ENCODE measurements at places on chromosomes 4 and X.

DNA sequence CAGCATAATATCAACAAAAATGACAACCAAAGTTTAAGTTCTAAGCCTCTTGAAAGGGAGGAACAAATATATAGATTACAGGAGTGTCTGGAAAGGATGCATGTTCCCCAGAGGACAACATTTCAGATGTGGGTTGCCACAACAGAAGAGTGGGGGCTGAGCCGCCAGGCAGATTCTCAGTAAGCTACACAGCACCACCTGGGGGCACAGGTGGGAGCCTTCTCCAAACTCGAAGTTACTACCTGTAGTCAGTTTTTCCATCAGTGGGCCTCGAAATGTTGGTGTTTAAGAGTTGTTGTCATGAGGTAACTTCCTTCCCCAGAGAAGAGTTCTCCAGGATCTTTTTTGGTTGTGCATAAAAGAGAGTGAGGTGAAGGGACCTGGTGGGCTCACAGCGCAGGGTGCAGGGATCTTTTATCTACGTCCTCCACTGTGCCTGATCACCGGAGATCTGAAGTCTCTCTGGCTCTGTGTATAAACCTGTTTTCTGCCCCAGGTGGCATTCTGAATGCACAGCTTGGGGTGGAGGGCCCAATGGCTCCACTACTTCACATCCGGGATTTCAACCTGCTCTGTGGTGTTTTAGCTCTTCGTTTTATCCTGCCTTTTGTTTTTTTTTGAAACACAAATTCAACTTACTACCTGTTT is 58.4 kb upstream of the STS start:
- no peak for DNase-seq

DNA sequence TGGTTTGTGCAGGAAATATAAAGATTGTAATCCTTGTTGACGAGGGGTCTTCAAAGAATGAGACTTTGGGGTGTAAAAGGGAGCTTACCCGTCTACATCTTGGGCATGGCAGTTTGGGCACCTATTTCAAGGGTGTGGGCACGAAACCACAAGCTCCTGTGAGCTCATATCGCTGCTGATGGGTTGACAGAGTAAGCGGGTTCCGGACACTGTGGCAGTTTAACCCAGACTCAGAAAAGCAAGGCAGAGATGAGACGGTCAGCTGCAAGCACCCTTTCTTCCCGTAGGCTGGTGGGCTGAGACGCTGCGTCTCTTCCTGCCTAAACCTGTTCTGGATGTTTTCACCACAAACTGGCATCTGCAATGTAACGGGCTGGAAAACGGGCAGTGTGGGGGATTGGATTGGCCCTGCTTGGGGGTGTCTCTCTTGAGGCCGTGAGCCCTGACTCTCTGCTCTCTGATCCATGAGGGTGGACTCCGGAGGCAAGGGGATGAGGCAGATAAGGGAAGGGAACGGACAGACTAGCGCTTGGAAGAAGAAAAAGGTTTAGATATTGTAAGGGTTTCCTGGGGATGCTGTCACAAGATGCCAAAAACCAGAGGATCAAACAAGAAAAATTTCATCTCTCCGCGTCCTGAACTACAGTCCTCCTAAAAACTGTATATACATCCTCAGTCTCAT is 237.5 kb downstream of the SHOX start:
- DNase-seq, result no peak

DNA sequence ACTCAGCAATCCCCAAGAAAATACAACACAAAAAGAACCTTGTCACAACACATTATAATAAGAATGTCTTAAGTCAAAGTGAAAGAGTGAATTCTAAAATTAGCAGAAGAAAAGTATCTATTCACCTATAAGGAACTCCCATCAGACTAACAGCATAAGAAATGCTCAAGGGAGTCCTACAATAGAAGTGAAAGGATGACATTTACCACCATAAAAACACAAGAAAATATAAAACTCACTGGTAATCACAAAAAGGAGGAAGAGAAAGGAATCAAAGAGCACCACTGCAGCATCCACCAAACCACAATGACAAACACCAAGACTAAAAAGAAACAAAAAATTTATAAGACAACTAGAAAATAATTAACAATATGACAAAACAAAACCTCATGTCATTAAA is 257.0 kb upstream of the AGTR2 start:
- DNase-seq, result no peak

- no peak for DNase-seq
These were observed 81.1 kb downstream of the SUPT20HL2 start for GRCh38 chrX:24232796-24233195.

- no peak for DNase-seq
These were observed at the start of gene KCND1 for GRCh38 chrX:48971249-48972219. Gene KCND1 (minus strand): TSS chrX:48971844. CDS start chrX:48970271, 1,573 bp downstream.

DNA sequence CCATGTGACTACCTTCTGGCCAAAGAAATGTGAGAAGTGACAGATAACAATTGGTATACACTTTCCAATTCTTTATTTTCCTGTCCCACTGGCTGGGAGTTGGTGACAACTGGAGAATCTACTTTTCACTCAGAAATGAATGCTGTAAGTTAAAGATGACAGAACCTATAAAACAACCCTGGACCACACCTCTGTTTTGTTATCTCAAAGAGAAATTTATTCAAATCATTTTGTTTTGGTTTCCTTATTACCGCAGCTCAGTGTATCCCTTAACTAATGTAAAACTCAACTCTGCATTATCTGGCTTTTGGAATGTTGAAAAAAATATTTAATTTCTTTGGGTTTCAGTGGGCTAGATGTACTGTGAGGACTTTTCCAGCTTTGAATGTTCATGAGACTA is 469.8 kb downstream of the PCDH7 start:
- DNase-seq, result no peak

DNA sequence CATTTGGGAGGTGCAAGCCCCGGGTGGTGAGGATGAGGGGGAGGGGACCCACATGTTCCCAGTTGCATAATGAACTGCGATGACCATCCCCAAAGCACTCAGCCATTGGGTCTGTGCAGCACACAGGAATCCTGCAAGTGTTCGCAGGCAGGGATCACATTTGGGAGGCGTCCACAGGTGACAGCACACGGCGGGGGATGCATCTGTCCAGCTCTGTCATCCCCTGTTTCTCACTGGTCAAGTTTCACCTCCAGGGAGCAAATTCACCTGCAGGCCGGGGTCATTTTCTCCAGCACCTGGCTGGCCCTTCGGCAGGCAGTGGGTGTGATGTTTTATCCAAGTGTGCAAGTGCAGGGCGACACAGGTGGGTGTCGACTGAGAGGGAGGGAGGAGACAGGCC is 33.3 kb upstream of the SORCS2 start:
- no peak for DNase-seq

DNA sequence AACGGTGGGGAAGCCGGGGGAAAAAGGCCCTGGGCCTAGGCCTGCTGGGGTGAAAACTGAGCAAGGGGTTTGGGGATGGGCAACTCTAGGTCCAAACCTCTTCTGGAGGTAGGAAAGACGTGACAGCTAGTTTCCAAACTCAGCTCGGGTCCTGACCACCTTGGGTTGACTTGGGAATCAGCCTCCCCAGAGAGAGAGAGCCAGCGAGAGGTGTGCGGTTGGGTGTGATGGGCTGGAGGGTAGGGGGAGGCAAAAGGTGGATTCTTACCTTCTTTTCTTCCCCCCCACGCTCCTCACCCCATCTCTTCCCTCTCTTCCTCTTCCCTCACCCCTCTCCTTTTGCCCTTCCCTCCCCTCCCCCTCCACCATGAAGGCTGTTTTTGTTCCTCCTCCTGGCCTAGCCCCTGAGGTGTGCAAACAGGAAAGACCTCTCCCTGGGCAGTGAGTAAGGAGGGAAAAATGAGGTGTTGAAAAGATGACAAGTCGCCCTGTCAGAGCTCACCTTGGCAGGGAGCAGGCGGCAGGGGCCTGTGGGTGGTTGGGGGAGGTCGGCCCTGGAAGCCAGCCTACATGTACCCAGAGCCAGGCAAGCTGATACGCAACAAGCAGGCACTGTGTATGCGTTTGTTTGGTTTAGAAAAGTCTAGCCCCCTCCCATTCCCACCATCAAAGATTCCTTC is 14.8 kb downstream of the PJA1 start:
- DNase-seq, result no peak

DNA sequence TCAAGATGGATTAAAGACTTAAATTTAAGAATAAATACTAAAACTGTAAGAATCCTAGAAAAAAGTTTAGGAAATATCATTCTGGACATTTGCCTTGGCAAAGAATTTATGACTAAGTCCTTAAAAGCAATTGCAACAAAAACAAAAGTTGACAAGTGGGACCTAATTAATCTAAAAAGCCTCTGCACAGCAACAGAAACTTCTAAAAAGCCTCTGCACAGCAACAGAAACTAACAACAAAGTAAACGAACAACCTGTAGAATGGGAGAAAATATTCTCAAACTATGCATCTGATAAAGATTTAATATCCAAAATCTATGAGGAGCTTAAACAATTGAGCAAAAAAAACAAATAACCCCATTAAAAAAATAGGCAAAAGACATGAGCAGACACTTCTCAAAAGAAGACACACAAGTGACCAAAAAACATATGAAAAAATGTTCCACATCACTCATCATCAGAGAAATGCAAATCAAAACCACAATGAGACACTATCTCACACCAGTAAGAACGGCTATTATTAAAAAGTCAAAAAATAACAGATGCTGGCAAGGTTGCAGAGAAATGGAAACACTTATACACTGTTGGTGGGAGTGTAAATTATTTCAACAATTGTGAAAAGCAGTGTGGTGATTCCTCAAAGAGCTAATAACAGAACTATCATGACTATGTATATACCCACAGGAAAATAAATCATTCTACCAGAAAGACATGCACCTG is 5.5 kb upstream of the OPRPN start:
- DNase-seq, result no peak

GRCh38 chr4:140673729-140674128 is 82.5 kb downstream of the TBC1D9 start:
- no peak for DNase-seq

- DNase-seq, result no peak
These were observed 31.1 kb downstream of the TAPT1 start for GRCh38 chr4:16195209-16195608.

DNA sequence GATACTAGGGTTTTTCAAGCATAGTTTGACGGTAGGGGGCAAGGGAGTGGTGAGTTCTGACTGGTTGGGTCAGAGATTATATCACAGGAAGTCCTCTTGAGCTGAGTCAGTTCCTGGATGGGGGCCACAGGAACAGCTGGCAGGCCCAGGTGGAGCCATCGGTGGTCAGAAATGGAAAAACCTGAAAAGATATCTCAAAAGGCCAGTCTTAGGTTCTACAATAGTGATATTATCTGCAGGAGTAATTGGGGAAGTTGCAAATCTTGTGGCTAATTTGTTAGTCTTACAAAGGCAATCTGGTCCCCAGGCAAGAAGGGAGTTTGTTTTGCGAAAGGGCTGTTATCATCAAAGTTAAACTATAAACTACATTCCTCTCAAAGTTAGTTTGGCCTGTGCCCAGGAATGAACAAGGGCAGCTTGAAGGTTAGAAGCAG is 159.3 kb downstream of the PTCHD1 start:
- no peak for DNase-seq

DNA sequence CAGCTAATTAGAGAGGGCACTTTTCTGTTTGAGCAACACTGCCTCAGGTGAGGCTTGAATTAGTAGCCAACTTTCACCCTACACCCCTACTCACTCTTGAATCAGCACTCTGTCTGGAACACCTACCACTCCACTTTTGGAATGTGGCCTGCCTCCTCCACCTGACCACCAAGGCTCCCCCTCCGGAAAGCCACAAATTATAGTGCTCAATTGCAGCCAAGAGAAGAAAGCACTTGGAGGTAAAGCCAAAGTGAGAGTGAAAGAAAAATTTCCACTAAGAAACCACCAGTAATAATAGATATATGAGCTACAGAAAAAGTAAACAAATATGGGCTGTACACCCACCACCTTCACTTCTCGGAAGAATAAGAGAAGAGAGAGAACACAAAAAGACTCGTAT is 41.1 kb downstream of the PPP3CA start:
- no peak for DNase-seq

- no peak for DNase-seq
These were observed 46.2 kb downstream of the PDS5A start for GRCh38 chr4:39931441-39931901.

- DNase-seq, result no peak
These were observed 157.6 kb downstream of the HNRNPD start for GRCh38 chr4:82216219-82216618.

GRCh38 chr4:113637363-113637762 is 124.2 kb downstream of the CAMK2D start:
- no peak for DNase-seq
